ENCODE measurements at places on chromosomes 6 and 20.
A peak's percentile ranks its signal among the peaks of the same experiment; 100 is the strongest.

DNA sequence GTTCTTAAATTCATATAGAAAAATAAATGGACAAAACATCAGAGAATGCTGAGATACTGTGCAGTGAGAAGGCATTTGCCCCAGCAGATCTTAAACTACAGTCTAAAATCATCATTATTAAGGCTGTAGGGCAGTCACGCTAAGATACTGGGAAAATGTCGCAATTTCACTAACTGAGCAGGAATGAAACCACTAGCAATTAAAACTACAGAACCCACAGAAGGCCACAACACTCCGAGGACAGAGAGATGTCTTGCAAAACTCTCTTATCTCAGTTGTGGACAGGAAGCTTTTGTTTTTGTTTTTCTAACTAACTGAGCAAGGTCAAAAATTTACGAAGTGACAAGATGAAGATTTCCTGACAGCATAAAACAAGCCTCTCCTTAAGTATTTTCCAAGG is 18.2 kb downstream of the GNAS-AS1 start:
- no peak for DNase-seq

GRCh38 chr20:35619196-35620095 is 3.8 kb downstream of the SPAG4 start:
- DNase-seq: peak; percentile 91

DNA sequence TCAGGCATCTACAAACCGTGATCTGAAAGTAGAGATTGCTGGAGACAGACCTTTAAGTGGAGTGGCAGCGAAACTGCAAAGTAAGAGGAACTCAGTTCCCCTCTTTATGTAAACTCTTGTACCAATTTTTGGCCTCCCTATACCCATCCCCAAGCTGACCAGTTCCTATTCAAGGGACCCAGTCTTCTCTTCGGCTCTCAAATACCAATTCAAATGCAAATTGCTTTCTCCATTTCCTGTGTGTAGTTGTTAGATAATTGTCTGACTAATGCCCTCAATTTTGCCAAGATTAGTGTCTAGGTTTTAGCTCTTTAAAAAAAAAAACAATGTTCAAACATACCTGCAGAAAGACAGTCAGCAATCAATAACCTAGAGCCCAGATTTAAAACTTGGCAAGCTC is 150.9 kb downstream of the EYA4 start:
- no peak for DNase-seq

- no peak for DNase-seq
Measured at GRCh38 chr20:64049878-64050260, 430 bp upstream of the SOX18 start.

DNA sequence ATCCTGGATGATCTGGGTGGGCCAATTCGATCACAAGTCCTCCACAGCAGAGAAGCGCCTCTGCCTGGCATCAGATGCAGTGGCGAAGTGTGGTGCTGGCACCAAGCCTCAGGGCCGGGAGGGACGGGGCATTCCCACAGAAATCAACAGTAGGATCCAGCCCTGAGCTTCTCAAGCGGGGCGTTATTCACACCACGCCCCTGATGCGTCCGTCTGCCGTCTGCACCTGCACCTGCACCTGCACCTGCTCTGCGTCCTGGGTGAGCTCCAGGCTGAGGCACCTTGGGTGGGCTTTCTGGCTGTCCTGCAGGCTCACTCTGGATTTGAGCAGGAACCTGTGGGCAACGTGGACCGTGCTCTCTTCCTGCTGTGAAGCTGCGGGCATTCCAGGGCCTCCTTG is 13.8 kb upstream of the NTSR1 start:
- DNase-seq: no peak

DNA sequence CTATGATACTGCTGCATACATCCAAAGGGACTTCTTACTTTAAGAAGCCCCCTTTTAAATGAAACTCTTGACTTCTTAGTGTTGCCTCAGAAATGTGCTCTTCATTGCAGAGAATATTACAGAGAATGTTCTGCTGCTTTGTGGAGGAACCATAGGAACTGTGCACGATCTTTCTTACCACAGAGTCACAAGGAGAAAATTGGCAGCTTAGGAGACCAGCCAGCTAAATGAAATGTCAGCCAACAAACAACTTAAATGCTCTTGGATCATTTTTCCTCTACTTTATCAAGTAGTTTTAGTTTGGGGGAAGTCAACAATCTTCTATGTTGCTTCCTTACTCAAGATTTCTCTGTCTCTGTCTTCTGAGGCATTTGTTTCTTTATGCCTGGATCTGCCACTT is 125.9 kb upstream of the MLIP start:
- no peak for DNase-seq
